ENCODE measurements at places on chromosomes 7 and 10.

DNA sequence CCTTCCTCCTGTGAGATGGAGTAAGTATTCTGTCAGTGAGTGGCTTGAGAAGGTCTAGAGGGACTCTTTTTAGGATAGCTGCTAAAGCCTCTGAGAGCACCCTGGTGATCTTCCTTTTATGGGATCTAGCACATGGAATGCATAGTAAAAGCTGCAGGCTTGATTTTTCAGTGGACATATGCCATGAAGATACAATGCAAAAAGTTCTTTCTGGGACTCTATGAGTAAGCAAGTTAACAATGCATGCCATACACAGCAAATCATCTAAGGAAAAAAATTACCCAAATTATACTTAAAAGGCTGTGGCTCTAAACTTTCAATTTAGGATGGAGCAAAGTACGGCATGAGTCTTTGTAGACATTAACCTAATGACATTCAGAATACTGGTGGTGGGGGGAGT is 154.5 kb downstream of the SGMS1 start:
- no peak for DNase-seq

DNA sequence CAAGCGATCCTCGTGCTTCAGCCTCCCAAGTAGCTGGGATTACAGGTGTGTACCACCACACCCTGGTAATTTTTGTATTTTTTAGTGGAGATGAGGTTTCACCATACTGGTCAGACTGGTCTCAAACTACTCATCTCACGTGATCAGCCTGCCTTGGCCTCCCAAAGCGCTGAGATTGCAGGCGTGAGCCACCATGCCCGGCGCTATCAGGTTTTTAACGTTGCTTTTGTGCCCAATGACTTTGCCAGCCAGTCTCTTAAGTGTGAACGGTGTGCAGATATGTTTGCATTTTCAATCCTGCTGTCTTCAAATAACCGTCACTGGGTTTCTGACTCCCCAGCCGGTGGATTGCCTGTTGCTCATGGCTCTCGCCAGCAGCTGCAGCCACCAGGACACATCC is 201.8 kb upstream of the PPP2R2D start:
- no peak for DNase-seq

GRCh38 chr7:150778738-150779301 is 21.3 kb downstream of the TMEM176B start:
- DNase-seq = peak; percentile 67

- no peak for DNase-seq
These were observed 14.6 kb downstream of the SLC35B4 start for GRCh38 chr7:134302120-134302519.
